AG04449 (cell line): ENCODE measurements at places on chromosomes 4 and X.

GRCh38 chr4:110793381-110793801 is 170.5 kb upstream of the PITX2 start:
- DNase-seq = no peak

GRCh38 chr4:8314691-8315255 is 45.2 kb downstream of the HTRA3 start:
- no peak for DNase-seq

GRCh38 chr4:153038623-153039311 is 102.6 kb downstream of the FHDC1 start:
- no peak for DNase-seq

DNA sequence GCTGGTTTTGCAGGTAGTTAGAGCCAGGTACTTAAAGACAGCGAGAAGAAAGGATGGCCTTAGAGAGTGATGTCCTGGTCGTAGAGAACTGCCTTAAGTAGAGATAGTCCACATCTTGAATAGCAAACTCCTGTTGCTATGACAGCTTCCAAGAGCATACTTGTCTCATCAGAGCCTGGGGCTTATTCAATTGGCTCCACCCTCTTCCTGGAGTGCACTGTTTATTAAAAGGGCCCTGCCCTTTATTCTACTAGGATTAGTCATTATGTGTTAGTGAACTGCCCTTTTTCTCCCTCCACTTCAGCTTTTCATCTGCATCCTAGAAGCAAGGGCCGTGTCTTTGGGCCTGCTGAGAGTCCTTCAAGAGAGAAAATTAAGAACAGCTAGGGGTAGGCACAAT is 94.5 kb upstream of the EOLA2 start:
- DNase-seq = no peak

GRCh38 chr4:150381036-150381435 is 200.9 kb upstream of the MAB21L2 start:
- no peak for DNase-seq

DNA sequence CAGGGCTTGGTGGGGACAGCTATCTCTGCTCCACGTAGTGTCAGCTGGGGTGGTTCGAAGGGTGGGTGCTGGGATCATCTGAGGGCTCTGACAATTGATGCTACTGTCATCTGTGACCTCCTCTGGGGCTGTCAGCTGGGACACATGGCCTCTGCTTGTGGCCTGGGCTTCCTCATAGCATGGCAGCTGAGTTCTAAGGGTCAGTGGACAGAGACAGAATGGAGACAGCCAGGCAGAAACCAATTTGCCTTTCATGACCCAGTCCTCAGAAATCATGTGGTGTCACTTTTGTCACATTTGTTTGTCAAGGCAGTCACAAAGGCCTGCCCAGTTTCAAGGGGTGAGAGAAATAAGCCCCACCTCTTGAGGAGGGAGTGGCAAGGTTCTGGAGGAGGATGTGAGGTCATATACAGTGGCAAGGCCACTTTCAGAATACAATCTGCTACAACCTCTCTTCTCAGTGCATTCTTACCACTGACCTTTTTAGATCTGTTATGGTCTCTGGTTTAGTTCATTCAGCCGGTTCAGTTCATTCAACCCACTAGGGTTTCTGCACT is 103.6 kb upstream of the BCOR start:
- DNase-seq = no peak

- no peak for DNase-seq
These were observed 136.2 kb downstream of the PALLD start for GRCh38 chr4:168633064-168633463.

GRCh38 chrX:106987488-106987887 is 12.5 kb downstream of the MORC4 start:
- DNase-seq = no peak

GRCh38 chrX:72620550-72621145 is 48.0 kb upstream of the HDAC8 start:
- peak; percentile 37 for DNase-seq
